ENCODE measurements at places on chromosomes 16 and 17.

DNA sequence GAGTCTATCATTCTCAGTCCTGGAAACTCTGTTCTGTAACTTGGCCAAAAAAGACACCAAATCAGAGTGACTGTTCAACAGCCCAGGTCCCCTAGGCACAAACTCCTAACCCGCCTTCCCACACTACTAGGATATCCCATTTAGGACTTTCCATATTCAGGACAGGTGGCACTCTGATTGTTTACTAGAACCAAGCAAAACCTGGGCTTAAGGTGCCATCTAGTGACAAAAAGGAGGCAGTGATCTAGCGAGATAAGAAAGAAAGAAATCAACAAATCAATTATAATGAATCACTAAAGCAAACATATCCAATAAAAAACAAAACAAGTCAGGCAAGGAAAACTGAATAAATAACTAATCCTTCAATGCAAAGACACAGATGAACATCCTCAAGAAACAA is 203.9 kb downstream of the CEP112 start:
- peak; percentile 54 for DNase-seq

DNA sequence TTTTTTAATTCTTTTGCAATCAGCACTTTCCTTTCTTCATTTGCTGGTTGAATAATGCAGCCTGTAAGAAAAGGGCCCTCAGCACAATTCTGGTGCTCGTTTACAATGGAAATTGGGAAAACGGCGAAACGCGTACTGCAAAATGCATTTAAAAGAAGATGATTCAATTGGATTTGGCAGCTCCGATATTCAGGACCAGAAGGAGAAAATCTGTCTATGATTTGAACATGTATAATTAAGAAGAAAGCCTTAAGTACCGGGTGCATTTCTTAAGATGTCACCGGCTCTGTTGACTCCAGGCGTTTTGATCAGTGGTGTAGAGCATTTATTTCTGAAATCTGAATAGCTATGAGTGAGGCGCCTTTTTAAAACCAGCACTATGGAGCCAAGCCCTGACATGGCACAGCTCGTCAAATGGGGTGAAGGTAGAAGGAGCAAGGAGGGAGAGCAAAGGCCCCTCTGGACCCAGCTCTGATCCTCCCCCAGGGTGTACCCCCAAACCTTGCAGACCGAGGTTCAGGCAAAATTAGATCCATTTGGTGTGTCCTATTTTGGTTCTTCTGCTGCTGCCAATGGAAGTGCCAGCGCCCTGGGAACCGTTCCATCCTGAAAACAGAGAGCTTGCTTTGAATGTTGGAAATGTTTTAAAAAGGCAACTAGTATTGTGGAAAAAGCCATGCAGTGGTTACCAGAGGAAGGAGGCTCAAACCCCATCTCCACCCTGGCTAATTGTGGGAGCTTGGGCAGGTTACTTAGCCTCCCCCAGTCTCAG is 161.4 kb upstream of the RPL38 start:
- no peak for DNase-seq

- DNase-seq, result peak; percentile 19
Measured at GRCh38 chr17:30831257-30831656, 509 bp upstream of the ATAD5 start.

DNA sequence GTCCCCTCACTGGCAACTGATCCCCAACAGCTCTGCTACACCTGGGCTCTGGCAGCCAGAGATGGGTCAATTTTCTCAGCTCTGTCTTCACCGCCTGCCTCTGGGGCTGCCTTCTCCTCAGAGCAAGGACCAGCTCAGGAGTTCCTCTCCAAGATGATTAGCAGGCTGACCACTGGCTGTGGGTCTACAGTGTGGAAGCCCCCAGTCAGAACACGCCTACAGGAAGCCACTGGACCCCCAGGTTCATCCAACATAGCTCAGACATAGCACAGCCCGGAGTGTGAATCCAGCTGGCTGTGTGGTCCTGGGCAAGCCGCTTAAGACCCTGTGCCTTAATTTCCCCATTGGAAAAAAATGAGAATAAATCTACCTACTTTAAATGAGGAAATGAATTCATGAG is 4.9 kb downstream of the DOK4 start:
- DNase-seq, result no peak

DNA sequence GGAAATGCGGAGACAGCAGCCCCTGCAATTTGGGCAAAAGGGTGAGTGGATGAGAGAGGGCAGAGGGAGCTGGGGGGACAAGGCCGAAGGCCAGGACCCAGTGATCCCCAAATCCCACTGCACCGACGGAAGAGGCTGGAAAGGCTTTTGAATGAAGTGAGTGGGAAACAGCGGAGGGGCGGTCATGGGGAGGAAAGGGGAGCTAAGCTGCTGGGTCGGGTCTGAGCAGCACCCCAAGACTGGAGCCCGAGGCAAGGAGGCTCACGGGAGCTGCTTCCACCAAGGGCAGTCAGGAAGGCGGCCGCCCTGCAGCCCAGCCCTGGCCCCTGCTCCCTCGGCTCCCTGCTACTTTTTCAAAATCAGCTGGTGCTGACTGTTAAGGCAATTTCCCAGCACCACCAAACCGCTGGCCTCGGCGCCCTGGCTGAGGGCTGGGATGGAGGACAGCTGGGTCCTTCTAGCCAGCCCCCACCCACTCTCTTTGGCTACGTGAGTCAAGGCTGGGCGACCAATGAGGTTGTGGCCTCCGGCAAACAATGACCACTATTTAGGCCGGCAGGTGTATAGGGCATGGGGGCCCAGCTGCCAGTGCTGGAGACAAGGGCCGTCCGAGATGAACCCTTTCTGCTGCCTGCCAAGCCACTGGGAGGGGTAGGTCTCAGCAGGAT is 507 bp downstream of the SERPINF1 start:
- DNase-seq, result peak; percentile 53

DNA sequence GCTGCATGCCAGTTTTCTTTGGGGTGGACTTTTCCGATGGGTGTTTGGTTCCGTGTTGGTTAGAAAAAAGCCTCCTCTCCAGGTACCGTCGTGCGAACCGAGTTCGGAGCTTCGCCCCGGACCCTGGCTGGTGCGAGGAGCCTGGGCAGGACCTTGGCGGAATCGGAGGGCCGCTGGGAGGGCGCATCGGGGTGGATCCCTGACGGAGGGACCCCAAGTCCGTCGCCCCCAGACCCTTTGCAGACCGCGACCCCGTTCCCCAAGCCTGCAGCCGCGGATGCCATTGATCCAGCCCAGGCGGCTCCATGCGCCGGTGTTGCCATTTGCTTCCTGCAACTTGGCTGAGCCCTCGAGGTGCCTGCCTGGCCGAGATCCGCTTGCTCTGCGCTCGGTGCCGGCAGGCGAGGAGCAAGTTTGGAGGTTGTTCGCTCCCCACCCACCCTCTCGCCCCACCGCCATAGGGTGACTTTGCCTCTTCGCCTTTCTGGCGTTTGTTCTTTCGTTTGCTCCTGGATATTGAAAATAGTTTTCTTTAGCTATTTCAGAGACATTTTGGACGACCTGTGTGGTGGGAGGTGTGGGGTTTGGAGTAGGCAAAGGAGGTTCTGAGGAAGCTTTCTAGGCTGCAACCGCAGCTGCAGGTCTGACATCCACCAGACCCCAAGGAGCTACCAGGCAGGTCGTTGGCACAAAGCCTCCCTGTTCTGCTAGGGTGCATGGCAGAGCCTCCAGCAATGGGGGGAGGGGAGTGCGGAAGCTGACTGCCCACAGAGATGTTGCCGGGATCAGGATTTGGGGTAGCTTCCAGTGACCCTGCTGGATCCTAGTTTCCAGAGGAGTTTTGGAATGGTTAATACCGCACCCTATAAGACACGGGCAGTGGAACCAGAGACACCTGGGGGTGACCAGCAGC is 58.2 kb downstream of the RAP1GAP2 start:
- DNase-seq, result no peak

Measured in iris pigment epithelial cell (primary cell).